ENCODE measurements at places on chromosomes 11 and 22. TPM values are rescaled to one million over a fixed set of nuclear protein-coding genes. Genes with fewer than 3 reads are reported as not detected.

GRCh38 chr11:130727157-130728119, 188.8 kb downstream of the SNX19 start:
- DNase-seq: no peak

The ELF5 gene
- polyA plus RNA-seq: 1.1 TPM

DNA sequence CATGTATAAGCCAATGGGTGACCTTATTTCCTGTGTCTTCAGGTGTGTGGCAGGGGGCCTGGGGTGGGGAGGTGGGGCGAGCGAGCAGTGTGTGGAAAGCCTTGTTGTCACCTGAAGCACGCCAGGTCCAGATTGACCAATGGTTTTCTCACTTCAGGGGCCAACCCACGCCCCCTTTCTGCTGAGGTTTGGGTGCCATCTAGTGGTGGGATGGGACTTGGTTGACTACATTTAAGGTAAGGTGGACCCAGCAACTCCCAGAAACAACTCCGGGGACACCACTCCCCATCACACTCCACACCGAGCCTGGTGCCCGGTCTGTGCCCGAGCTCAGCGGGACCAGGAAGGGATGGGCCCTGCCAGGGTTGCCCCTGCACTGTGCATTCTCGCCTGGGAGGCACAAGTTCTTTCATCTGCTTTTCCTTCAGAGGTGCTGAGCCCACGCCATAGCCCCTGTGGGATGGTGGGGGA, 40.0 kb downstream of the TPCN2 start:
- peak; percentile 73 for DNase-seq

DNA sequence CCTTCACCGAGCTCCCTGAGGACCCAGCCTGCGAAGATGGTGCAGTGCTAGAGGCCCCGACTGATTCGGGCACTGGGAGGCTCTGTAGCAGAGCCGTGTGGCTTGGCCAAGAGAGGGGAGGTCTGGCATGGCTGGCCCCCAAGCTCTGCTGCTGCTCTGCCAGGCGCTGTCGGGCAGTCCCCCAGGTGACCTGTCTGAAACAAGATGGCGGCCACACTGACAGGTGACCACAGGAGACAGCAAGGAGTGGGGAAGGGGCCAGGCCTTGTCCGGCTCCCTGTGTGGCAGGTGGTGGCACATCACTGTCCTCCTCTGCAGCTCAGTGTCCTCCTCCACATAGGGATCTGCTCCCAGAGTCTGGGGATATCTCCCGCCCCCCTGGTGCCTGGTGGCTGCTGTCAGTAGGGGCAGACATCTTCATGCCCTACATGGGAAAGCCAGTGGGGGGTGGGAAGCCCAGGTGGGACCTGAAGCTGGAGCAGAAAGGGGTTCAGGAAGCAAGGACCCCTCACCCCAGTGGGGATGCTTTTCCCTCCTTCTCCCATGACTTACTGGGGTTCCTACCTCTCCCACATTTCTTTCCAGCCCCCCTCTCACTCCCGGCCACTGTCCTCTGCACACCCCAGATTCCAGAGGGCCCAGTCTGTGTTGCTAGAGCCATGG, 40.1 kb upstream of the WNT11 start:
- DNase-seq: no peak

GRCh38 chr11:1453611-1454034, 33.0 kb downstream of the MOB2 start:
- no peak for DNase-seq

GRCh38 chr11:63020671-63021291, 5.1 kb upstream of the SLC22A8 start:
- no peak for DNase-seq

The SPA17 gene
- 2.1 TPM for polyA plus RNA-seq

DNA sequence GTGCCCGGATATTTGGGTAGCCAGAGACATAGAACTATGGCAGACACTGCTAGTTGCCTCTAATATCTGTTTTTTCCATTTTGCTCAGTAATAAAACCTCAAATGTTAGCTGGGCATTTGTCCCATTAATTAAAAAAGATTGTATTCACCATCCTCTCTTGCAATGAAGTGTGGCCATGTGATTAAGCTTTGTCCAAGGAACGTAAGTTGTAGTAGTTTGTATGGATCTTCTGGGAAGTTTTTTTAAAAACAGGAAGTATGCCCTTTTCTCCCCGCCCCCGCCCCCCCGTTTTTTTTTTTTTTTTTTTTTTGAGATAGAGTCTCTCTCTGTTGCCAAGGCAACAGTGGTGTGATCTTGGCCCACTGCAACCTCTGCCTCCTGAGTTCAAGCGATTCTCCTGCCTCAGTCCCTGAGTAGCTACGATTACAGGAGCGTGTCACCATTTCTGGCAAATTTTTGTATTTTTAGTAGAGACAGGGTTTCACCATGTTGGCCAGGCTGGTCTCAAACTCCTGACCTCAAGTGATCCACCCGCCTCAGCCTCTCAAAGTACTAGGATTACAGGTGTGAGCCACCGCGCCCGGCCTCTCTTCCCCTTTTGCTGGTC, 1.7 kb upstream of the TMEM135 start:
- no peak for DNase-seq

All from hindlimb muscle (tissue), 1 donor.